ENCODE measurements at places on chromosomes 7 and 10. TPM values are rescaled to one million over a fixed set of nuclear protein-coding genes. Genes with fewer than 3 reads are reported as not detected.

Gene PLXDC2
- total RNA-seq, result 1.5 TPM

Gene TWIST1
- total RNA-seq, result under 0.01 TPM

Gene CFAP58
- 0.76 TPM for total RNA-seq

Gene DENND2A
- 0.19 TPM for total RNA-seq

Gene GDF2
- total RNA-seq, result not detected

Gene MBL2
- not detected for total RNA-seq

Gene GPR146
- 29.4 TPM for total RNA-seq

Gene COL1A2
- total RNA-seq, result 29.0 TPM

Gene ADAM8
- total RNA-seq, result 0.57 TPM

Gene TAS2R5
- total RNA-seq, result 1.5 TPM

Gene OPN4
- not detected for total RNA-seq

Gene SPDYE5
- not detected for total RNA-seq

Gene OR2A42
- not detected for total RNA-seq

Gene ANKRD1
- 528 TPM for total RNA-seq

Gene WNT16
- not detected for total RNA-seq

Gene ADAMTS14
- total RNA-seq, result not detected

Gene KCNIP2
- 0.96 TPM for total RNA-seq

Gene IGFBP1
- total RNA-seq, result not detected

Gene ARHGEF35
- total RNA-seq, result 0.19 TPM

Gene DOCK4
- 170 TPM for total RNA-seq

Gene OR6B1
- not detected for total RNA-seq

Gene GPNMB
- 0.57 TPM for total RNA-seq

Gene CHCHD2
- total RNA-seq, result 323 TPM

Gene PRPS1L1
- not detected for total RNA-seq

Gene C7orf57
- total RNA-seq, result not detected

Gene AKR1C4
- not detected for total RNA-seq

Gene INA
- total RNA-seq, result 0.33 TPM

Gene GCK
- total RNA-seq, result 0.19 TPM

Gene MYO1G
- 0.10 TPM for total RNA-seq

Gene ZNF117
- 32.7 TPM for total RNA-seq

Gene NOD1
- 38.3 TPM for total RNA-seq

Gene IFIT1
- total RNA-seq, result 1.6 TPM

Gene HOXA5
- total RNA-seq, result 13.6 TPM

Gene DIP2C
- total RNA-seq, result 8.3 TPM

Gene HOXA4
- 1.6 TPM for total RNA-seq

Gene TMEM196
- total RNA-seq, result not detected

Data from vein endothelial cell (primary cell).